ENCODE measurements at places on chromosomes 12 and 14.

GRCh38 chr12:26833743-26834490, 923 bp upstream of the ITPR2 start:
- peak; percentile 25 for DNase-seq

- no peak for DNase-seq
Measured at GRCh38 chr14:53942970-53943750, 13.5 kb downstream of the BMP4 start.

- DNase-seq: peak; percentile 22
Measured at GRCh38 chr12:20463913-20464524, 95.7 kb downstream of the PDE3A start.

- DNase-seq: peak; percentile 64
Measured at GRCh38 chr12:50013361-50014147, 11.7 kb downstream of the RACGAP1 start.

DNA sequence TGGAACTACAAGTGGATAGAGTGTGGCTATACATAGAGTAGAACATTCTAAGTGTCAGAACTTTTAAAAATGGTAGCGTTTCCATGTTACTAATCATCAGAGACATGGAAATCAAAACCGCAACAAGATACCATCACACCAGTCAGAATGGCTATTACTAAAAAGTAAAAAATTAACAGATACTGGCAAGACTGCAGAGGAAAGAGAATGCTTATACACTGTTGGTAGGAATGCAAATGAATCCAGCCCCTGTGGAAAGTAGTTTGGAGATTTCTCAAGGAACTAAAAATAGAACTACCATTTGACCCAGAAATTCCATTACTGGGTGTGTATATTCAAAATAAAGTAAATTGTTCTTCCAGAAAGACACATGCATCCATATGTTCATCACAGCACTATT, 518.6 kb downstream of the NELL2 start:
- DNase-seq: no peak

- DNase-seq: no peak
Measured at GRCh38 chr14:54927551-54927950, 24.9 kb upstream of the GCH1 start.

GRCh38 chr14:28542040-28542439, 224.5 kb upstream of the FOXG1 start:
- no peak for DNase-seq

- no peak for DNase-seq
Measured at GRCh38 chr12:113069149-113069548, 12.6 kb downstream of the DTX1 start.
